ENCODE measurements at places on chromosomes 13 and 19.

DNA sequence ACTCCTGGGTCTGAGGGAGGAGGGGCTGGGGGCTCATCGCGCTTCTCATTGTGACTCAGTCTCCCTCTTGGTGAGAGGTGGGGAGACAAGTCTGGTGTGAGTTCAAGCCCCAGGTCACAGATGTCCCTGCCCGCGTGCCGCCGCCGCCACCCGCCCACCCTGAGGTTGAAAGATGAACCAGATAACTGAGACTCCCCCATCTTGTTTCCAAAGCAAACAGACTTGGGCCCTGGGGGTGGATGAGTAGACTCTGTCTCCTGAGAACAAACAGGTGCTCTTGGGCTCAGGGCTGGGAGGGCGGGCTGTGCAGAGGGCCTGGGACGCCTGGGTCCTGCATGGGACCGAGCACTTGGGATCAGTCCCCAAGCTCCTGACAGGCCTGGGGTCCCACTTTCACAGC lies 567 bp downstream of the SBK2 start:
- no peak for DNase-seq

- DNase-seq: no peak
Measured at GRCh38 chr13:100515410-100515800, 73.2 kb downstream of the GGACT start.

- no peak for DNase-seq
Measured at GRCh38 chr13:51034906-51035305, 76.2 kb downstream of the C13orf42 start.

- DNase-seq: no peak
Measured at GRCh38 chr19:36686365-36687213, 823 bp upstream of the ZNF567 start.

DNA sequence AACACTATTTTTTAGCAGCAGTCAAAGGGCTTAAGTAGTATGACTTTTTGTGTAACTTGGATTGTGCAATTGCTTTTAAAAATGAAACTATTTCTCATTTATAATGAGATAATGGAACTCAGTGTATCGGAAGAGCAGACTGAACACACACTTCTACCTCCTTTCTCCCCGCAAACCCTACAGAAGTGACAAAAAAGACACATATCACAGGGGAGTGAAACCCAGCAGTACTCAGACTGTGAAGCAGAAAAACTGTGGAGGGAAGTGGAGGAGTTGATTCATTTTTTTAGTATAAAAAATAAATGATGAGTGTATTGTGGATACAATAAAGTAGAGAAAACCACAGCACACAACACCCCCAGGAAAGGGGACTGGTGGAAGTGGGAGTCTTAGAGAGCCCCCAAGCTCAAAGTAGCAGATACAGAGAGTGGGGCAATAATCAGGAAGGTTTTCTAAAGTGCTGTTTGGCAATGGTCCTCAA lies 9.7 kb downstream of the LPAR6 start:
- DNase-seq: no peak
